SIG-M5 (cell line): ENCODE measurements at places on chromosomes 16 and 17.

- DNase-seq = no peak
These were observed 2.3 kb downstream of the PITPNA start for GRCh38 chr17:1560101-1560857.

- DNase-seq = no peak
These were observed 15.8 kb downstream of the GPR142 start for GRCh38 chr17:74383141-74383540.

DNA sequence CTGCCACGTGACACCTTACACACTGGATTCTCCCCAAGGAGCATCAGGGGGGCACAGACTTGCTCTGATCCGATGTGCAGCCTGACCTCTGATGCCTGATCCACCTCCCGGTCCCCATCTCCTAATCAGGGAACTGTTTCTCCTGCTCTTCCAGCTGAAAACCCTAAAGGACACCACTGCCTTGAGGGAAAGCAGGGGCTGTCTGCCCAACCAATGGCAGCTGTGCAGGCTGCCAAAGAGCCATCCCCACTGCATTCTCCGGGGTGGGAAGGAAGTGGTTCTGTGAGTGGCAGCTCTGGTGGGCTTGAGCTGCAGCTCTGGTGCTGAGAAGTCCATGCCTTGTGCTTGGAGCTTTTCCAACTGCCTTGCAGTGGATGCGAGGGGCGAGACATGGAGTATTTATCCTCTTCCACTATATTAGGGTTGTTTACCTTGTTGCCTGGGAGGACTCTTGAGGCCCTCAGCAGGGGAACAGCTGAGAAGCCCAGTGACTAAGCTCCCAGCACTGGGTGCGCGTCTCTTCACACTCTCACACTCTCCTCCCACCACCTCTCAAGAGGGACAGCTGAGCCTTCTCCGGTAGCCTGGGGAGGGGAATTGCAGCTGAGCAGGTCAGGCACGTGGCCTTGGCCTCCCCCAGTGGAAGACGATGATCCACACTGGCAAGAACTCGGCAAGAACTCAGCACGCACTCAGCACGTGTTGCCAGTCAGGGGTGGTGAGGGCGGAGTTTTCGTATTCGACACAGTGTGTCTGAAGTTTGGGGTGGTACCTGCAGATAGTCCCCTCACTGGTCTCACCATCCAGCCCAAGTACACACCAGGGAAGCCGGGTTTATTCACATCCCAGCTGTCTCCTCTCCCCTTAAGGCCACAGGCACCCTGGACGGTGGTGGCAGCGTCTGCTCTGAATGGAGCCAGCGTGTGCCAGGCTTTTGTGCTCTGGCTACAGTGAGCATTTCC is 21.1 kb upstream of the SPATA32 start:
- DNase-seq = no peak

DNA sequence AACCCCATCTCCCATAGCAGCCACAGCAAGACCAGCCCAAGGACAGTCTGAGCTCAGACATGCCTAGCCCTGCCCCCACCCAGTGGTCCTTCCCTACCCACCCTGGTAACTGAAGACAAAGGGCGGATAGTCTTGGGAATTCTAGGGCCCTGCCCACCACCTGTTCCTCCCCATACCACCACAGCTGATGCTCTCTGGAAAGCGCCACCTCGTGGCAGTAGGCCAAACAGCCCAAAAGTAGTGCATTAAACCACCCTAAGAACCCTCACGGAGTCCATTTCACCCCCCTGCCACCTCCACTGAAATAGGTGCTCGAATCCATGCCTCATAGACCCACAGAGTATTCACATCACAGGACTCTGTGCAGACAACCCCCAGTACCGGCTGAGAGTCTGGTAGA is 1021.4 kb downstream of the CDH8 start:
- no peak for DNase-seq

DNA sequence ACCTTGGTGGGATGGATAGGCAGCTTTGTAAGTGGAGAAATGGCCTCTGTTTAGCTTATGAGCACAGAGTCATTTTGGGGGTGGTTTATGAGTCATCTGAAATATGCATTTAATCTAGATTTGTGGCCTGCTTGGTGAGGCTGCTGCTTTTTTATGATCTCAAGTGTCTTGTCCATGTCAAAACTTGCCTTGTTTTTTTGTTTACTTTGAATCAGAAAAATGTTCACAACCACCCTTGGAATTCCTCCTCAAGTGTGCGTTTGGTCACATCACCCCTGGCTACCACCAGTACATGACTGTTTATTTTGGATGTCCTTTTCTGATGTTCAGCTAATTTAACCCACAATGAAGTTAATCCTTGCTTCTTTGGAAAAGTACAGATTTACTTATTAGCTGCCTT is 64.6 kb downstream of the FTO start:
- no peak for DNase-seq

- DNase-seq = no peak
These were observed 41.9 kb downstream of the PIGL start for GRCh38 chr17:16258901-16259300.

DNA sequence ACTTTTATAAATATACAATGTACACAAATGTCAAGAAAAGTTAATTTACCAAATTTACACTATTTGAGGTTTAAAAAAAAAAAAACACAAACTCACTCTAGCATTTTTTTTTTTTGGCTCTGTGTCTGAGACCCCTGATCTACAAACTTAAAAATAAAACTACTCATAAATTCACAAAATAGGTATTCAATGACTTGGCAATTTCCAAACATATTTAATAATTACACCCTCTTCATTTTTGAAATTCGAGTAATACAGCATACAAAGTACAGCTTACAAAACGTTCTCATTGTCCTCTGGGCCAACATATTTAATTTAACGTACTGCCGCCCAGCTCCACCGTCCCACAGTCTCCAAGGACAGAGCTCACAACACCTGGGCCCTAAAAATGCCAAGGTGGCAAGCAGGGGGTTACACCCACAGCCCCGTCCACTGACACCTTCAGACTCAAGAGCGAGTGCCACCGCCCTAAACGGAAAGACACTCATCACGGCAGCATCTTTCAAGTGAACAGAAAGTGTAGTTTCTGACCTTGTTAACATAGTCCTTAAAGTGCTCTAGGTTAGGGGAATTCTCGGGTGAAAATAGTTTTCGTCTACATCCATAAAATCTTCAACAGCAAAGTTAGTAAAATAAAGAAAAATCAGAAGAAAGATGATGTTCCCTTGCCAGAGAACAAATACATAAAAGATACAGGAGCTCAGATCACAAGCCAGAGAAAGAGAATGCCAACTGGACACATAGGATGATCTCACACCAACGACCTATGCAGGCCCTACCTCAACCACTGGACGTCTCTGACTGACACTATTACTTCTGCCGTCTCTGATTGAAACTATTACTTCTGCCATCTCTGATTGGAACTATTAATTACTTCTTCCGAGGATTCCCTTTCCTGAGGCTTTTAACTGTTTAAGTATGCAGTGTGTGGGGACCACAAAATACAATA is 4.2 kb downstream of the ADCY9 start:
- DNase-seq = no peak

- DNase-seq = no peak
These were observed 83.1 kb downstream of the NT5M start for GRCh38 chr17:17386094-17386800.

- no peak for DNase-seq
These were observed 21.2 kb downstream of the IGFBP4 start for GRCh38 chr17:40464392-40464855.

DNA sequence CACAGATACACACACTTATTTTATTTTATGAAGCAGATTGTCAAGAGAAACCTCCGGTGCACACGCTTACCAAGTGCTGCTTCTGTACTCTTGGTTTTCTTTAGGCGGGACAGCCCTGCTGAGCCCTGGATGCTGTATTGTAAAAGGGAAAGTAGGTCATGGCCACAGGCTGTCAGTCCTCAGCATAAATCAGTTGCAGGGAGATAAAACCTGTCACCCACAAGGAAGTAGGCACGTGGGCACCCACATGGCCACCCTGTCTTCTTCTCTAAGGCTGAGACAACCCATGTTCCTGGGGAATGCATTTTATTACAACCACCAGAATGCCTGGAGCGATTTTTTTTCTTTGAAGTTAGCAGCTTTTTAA is 59.3 kb downstream of the ASIC2 start:
- DNase-seq = no peak

GRCh38 chr17:57889252-57889651 is 39.4 kb upstream of the MRPS23 start:
- DNase-seq = no peak

DNA sequence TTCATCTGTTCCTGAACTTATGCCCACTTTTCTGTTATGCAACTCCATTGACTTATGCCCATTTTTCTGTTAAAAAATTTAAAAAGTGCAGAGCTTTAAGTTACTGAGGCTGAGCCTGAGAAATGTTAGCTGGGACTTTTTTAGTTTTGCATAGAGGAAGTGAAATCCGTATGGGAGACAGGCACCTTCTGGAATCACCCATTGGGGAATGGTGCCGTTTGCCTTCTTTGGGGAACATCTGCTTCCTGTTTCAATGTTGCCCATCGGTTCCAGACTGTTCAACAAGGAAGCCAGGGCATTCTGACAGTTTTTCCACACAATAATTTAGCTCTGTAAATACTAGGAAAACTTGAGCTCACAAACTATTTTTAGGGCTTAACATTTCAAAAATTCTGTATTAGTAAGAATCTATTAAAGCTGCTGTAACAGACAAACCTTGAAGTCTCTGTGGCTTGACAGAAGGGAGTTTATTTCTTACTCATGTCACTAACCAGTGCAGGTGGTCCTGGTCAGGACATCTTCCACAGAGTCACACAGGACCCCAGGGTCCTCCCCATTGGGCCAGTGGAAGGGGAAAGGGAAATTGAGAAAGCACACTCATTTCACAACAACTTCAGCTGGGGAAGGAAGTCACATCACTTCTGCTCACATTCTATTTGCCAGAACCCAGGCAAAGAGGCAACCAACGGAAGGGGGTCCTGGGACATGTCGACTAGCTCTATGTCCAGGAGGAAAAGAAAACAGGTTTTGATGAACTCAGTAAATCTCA is 17.2 kb downstream of the PRKCB start:
- no peak for DNase-seq

- DNase-seq = no peak
These were observed 52.5 kb upstream of the MTSS2 start for GRCh38 chr16:70738083-70738977.

DNA sequence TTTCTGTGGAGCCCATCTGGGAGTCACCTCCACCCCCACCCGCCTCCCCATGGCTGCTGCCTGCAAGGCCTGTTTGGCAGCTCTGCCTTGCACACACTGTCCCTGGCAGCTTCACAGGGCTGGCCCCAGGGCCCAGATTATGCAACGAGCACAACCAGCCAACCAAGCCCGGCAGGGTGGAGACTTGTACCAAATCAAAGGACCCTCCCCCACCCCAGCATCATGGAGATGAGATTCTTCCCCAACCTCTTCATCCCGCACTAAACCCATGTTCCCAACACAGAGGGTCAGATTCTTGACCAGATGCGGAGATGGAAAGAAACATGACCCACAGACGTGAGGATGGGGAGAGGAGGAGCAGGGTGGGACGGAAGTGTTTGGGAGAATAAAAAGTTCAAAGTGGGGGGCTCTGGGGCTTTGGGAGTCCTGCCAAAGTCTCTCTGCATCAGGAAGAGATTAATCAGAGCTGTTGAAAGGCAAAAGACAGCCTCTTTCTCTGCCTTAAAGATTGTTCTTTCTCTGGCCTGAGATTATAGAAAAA is 3.8 kb downstream of the SMARCD2 start:
- no peak for DNase-seq

GRCh38 chr17:16489431-16489830 is 2.6 kb downstream of the LRRC75A start:
- no peak for DNase-seq

GRCh38 chr17:36153895-36154610 is 22.4 kb downstream of the TBC1D3B start:
- no peak for DNase-seq

- DNase-seq = no peak
These were observed 6.2 kb downstream of the AKAP1 start for GRCh38 chr17:57091186-57091618.

DNA sequence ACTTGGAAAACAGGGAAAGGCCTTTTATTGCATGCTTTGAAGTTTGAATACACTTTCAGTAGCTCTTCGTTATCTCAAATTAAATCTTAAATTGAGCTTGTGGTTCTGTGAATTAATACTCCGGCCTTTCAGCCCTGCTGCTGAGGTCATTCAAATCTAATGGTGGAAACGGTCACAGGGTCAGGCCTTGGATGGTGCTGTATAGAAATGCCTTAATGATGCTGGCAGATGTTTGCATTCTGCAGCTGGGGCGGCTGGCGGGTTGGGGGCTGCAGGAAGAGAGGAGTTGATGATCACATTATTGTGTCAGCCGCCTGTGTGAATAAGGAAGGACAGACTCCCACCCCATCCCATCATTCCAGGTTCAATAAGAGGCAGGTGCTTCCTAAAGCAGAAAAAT is 723.6 kb downstream of the WWOX start:
- no peak for DNase-seq

GRCh38 chr16:75099738-75100602 is 16.6 kb downstream of the LDHD start:
- DNase-seq = no peak

GRCh38 chr17:20184977-20185619 is 175.9 kb downstream of the SPECC1 start:
- peak; percentile 15 for DNase-seq

GRCh38 chr17:35998756-35999155 is 2.6 kb downstream of the CCL15 start:
- no peak for DNase-seq

DNA sequence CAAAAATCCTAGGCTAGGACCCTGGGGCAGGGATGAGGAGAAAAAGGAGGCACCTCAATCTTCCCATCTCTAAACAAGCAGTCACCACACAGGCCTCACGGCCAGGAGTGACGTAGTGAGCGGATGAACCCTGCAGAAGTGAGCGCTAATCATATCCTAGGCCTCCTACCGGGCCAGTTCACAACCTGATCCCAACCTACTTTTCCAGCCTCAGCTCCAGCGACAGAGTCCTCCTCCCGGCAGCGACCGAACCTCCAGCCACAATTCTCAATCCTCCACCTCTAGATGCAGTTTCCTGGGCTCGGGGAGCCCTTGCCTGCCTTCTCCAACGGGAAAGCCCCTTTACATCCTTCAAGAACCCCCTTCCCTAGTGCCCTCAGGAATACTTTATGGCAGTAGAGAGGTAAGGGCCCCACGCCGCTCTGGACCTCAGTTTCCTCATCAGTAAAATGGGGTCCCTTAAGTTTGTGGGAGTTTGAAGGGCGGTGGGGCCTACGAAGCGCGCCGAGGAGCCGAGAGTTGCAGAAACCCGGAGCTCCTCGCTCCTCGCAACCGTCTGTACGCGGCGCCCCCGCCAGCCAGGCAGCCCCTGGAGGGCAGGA is 1.4 kb downstream of the ZNF668 start:
- DNase-seq = no peak

- no peak for DNase-seq
These were observed 604.7 kb upstream of the SALL1 start for GRCh38 chr16:51755577-51756355.
